A549 treated with CpdA at 1 μM for 4 hours (cell line): ENCODE measurements at places on chromosomes 5 and 9. TPM values are rescaled to one million over a fixed set of nuclear protein-coding genes. Genes with fewer than 3 reads are reported as not detected.

Gene LSM11
- 2.4 to 3.1 TPM (median 3.0 TPM) in 5 replicates for total RNA-seq

Gene MCIDAS
- total RNA-seq, result 1.8 to 2.5 TPM (median 2.2 TPM) in 5 replicates

Gene RELL2
- total RNA-seq, result 4.3 to 5.2 TPM (median 4.6 TPM) in 5 replicates

Gene SPATA31A3
- total RNA-seq, result not detected in 5 replicates

Gene SWI5
- 45.4 to 49.3 TPM (median 48.8 TPM) in 5 replicates for total RNA-seq

Gene CD14
- total RNA-seq, result 3.6 to 5.6 TPM (median 4.4 TPM) in 5 replicates

Gene GRAMD2B
- 0.68 to 1.1 TPM (median 0.85 TPM) in 5 replicates for total RNA-seq

Gene C5orf46
- not detected in 5 replicates for total RNA-seq

Gene MEIKIN
- not detected in 5 replicates for total RNA-seq

Gene ZDHHC11
- 14.3 to 19.6 TPM (median 18.0 TPM) in 5 replicates for total RNA-seq

Gene PCDHB5
- total RNA-seq, result 1.2 to 1.9 TPM (median 1.5 TPM) in 5 replicates

Gene FEM1C
- total RNA-seq, result 6.1 to 7.6 TPM (median 6.1 TPM) in 5 replicates

Gene TMEM174
- total RNA-seq, result not detected in 5 replicates

Gene QRFP
- total RNA-seq, result not detected in 5 replicates

Gene CAVIN4
- total RNA-seq, result 0.39 to 0.91 TPM (median 0.50 TPM) in 5 replicates

Gene GRXCR2
- total RNA-seq, result not detected in 5 replicates

Gene LARP1
- 116 to 149 TPM (median 138 TPM) in 5 replicates for total RNA-seq

Gene STPG3
- not detected in 5 replicates for total RNA-seq
